ENCODE measurements at places on chromosomes 7 and 10. TPM values are rescaled to one million over a fixed set of nuclear protein-coding genes. Genes with fewer than 3 reads are reported as not detected.

DNA sequence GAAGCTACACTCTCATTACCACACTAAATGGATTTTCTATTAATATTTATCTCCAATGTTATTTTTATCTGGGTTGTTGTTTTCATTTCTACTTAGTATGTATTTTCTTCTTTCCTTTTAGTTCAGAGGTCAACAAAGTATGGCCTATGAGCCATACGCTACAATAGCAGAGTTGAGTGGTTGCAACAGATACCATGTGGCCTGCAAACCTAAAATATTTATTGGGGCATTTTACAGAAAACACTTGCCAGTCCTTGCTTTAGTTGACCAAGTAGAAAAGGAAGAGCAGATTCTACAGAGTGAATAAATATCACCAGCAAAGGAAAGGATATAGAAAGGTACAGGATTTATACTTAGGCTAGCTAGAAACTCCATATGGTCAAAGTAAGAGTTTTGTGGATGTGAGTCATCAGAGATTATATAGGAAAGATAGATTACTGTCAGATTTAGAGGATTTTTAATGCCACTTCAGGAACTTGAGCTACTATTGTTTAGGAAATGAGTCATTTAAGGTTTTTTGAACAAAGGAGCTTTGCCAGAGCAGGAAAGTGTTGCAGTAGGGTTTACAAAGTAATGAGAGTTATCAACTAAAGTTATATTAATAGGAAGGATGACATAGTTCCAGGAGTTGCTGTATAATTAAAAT, 323.3 kb upstream of the KAT6B start:
- no peak overlapping the region for H3K4me3 ChIP-seq
- H3K36me3 ChIP-seq, result peaks cover 46% of the 10 kb centered on the region
- DNase-seq, result no peak
- peak overlapping the region; percentile 44 for H3K27ac ChIP-seq
- H3K27me3 ChIP-seq, result no peaks in the 10 kb centered on the region

Gene AGAP5
- total RNA-seq, result 8.8 TPM

GRCh38 chr10:74824900-74825370, 1.5 kb upstream of the KAT6B start:
- no peaks in the 10 kb centered on the region for H3K27me3 ChIP-seq
- H3K4me3 ChIP-seq, result peak overlapping the region; percentile 89
- peak overlapping the region; percentile 92 for H3K27ac ChIP-seq
- H3K36me3 ChIP-seq, result peaks cover 14% of the 10 kb centered on the region
- peak; percentile 56 for DNase-seq
- H3K4me1 ChIP-seq, result peaks cover 47% of the 10 kb centered on the region

DNA sequence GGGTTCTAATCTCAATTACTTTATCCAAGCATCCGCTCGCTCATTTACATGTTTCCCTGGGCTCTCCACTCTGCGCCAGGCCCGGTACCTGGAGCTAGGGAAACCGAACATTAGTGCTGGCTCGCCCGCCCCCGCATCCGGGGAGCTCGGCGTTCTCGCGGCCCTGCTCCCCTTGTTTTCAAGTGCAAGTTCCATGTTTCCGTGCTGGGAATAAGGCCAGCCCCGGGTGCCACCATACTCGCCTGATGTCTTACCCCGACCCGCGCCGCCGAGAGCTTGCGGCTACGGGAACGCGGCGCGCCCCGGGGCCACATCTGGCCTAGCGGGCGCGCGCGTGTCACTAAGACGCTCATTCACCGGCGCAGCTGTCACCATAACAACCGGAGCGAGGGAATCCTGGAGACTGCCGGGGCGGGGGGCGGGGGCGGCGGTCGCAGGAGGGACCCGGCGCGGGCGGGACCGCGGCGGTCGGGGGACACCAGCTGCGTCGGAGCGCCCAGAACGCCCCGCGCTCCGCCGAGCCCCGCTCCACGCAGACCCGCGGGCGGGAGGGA, at the start of gene NEURL1:
Gene NEURL1 (plus strand): TSS at position 344 of the 554 bp plus-strand sequence. CDS start 683 bp downstream, outside the sequence.
- H3K36me3 ChIP-seq, result no peaks in the 10 kb centered on the region
- no peak within 1 kb of the TSS for H3K27ac ChIP-seq
- H3K4me1 ChIP-seq, result peaks cover 27% of the 10 kb centered on the region
- H3K27me3 ChIP-seq, result peaks cover 41% of the 10 kb centered on the region
- peak; percentile 47 for DNase-seq

DNA sequence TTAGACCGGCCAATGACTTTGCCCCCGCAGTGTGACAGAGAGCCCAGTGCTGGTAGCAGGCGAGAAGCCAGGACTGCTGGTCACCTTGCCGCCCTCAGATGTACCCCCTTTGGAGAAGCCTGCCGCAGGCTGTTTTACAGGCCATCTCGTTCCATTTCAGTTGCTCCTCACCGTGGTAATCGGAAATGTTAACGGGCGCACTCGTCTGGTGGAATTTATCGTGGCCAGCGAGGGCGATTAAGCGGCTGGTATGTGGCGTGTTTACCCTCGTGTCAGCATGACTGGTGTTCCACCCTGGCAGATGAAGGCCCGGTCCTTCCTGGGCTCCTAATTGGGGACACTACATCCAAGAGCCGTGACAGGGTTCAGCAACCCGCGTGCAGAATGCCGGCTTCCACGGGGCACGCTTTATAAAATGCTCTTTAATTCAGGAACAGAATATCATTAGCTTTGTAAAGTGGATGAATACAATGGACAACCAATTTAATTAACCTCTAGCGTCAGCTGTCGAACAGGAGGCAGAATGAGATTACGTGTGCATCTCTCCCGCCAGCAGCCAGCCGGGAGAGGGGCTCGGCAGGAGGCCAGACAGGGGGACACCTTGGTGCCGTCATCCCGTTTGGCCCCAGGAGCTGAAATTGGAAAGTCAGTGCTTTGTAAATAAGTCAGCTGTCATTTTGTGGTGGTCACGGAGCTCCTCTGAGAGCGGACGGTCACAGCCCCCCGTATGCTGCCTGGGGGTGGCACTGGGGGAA, 108.3 kb downstream of the NKX6-2 start:
- H3K4me3 ChIP-seq, result no peak overlapping the region
- H3K4me1 ChIP-seq, result peaks cover 10% of the 10 kb centered on the region
- DNase-seq, result no peak
